ENCODE measurements at places on chromosomes 1 and 21.

- no peak for DNase-seq
Observed at GRCh38 chr1:50103615-50104081, 5.1 kb upstream of the ELAVL4 start.

DNA sequence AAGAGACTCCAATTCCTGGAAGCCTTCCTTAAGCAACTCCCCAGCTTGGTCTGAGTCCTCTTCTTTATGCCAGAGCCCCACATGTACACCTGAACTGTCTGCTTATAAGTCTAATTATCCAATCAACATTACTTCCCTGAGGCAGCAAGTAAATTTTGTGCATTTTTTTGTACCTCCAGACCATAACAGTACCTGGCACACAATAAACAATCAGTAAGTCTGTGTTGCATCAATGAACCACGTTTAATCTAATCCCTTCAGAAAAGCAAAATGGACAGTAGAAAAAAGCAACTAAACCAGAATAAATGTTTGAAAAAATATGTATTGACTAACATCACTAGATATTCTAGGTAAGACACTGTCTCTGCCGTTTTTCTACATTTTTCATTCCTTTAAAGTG is 20.5 kb downstream of the MRPL39 start:
- no peak for DNase-seq

GRCh38 chr1:68384872-68385411 is 64.8 kb downstream of the RPE65 start:
- DNase-seq = peak; percentile 65

DNA sequence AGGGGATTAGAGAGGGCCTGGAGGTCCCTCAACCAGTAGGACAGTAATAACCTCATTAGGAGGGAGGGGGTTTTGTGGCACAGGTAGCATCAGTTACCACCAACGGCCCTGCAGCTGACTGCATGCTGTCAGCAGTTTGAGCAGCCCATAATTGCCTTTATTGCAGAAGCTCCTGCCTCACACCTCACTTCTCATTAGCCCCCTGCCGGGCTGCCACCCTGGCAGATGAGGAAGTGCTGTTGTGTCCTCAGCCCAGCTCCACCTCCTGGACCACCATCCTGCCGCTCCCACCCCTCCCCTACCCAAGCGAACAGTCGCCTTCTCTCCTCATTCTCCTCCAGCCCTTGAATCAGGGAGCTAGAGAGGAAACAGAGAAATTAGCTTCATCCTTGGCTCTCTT is 237.4 kb downstream of the LMX1A start:
- no peak for DNase-seq

- no peak for DNase-seq
Observed at GRCh38 chr1:214338212-214338611, 57.3 kb downstream of the SMYD2 start.

- DNase-seq = no peak
Observed at GRCh38 chr1:21449906-21450305, 10.0 kb downstream of the NBPF3 start.

- no peak for DNase-seq
Observed at GRCh38 chr1:159851407-159851806, 11.1 kb downstream of the VSIG8 start.

DNA sequence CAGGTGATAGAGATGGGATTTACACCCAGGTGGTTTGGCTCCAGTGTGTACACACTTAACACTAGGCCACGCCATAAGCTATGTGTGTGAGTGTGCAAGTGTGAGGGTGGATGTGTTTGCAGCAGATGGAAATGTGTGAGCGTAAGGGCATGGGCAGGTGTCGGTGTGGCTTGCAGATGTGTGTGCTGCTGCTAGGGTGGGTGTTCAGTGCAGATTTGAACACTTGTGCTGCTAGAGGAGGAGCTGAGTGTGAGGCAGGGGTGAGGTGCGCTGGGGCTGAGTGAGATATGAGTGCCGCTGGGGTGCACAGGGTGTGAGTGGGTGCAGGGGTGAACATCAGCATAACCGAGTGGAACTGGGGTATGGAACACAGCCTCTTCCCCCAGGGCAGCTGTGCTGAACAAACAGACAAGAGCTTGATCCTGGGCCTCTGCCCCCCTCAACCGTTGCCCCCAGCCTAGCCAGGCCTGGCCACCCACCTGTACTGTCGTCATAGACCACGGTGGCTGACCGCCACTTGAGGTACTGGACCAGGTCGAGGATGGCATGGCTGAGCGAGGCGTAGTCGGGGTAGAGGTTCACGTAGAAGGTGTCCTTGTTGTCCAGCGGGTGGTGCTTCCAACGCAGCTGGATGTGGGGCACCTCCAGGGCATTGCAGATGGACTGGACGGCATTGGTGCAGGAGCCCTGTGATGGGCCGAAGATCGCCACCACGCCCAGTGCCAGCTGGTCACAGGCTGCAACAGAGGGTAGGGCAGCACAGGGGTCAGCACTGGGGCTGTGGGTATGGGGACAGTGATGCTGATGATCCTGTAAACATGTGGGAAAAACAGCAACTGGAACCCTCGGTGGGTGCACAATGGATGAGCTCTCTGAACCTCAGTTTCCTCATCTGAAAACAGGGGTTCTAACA is 153.9 kb downstream of the GRIK3 start:
- DNase-seq = no peak

DNA sequence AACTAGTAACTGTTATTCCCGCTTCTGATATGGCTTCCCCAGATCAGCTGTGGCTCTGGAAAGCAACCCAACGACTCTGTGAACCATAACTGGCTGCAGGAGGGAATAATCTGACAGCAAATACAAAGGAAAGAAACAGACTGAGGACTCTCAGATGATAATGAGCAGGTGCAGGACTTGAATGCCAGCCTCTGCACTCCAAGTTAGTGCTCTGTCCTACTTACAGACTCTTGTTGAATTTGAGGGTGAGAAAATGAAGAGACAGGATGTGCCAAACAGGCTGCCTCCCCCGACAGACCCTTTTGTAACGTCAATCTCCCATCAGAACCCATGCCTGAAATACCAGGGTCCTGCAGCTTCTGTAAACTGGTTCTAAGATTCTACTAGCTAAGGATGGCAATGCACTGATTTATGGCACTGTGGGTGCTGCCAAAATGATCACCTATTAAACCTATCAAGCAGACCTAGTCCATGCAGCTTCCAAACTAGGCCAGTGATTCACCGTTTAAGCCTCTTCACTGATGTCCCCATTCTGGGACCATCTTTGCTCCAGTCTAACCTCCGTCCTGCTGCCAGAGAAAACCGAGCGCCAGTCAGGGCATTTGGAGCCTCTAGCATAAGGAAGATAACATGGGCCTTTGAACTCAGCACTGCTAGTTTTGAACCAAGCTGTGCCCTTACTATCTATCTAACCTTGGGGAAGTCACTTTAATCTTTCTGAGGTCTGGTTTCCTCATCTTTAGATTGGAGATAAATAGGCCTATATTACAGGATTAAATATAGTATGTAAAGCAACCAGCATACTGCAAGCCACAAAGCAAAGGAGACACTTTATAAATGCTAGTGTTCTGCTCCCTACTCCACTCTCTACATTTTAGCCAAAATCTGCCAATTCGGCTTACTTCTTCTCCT is 4.8 kb downstream of the MKNK1 start:
- no peak for DNase-seq

DNA sequence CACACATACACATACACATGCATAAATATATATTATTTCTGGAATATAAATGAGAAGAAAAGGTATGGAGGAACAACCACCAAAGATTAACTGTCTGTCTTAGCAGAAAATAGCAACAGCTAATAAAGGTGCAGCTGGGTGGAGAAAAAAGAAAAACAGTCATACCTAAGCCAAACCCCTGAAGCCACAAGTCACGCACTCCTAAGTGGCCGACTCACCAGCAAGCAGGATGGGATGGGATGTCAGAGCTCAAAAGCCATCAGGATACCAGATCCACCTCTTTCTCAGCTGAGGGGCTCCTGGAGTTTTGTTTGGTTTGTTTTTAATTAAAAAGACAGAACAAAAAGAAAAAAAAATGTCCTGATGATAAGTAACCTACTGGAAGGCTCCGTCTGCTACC is 64.7 kb upstream of the HIVEP3 start:
- DNase-seq = no peak

GRCh38 chr1:109263597-109264378 is 14.4 kb downstream of the CELSR2 start:
- peak; percentile 93 for DNase-seq

DNA sequence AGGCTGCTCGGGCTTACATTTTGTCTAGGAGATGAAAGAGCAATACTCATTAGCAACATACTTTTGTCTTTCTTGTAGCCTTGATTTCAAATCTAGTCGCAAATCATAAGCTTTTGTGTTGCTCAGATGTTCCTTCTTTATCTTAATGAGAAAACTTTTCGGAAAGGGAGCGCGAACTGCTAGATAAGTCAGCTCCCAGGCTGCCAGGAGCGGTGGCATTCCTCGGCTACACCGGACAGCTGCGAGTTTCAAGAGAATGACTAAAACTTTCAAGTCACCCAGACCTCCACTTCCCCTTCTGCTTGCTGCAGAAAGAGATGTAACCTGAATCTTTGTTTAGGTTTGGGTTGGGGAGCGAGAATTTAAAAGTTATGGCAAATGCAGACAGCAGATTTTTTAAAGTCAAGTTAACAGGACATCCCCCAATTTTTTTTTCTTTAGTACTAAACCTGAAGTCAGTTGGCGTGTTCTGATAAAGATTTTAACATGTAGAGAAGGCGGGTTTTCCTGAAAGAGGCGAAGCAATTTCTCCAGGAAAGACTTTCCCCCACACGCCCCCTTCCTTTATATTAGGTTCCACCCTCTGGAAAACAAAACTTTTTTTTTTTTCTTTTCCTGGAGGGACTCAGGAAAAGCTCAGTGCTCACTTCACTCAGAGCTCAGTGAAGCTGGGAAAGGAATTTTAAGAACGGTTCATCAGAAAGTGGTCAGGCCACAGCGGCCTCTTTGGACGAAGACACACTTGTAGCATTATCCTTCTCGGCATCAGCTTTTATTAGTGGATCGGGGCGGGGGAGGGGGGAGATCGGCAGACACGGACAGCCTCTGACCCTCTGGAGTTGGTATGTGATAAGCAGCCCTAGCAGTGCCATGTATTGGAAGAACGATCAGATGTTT is at the start of gene LHX8:
TSS of gene LHX8 (plus strand) at position 639 of the 897 bp plus-strand sequence. CDS start 2,227 bp downstream, outside the sequence.
- DNase-seq = no peak

- DNase-seq = no peak
Observed at GRCh38 chr1:232951180-232951579, 769 bp downstream of the NTPCR start.

- DNase-seq = no peak
Observed at GRCh38 chr1:235549351-235550139, 45.3 kb upstream of the B3GALNT2 start.

GRCh38 chr1:201841265-201841912 is 12.4 kb downstream of the IPO9 start:
- DNase-seq = no peak

- peak; percentile 8 for DNase-seq
Observed at GRCh38 chr1:204697893-204698292, 12.4 kb upstream of the LRRN2 start.

- no peak for DNase-seq
Observed at GRCh38 chr1:90100566-90100965, 105.7 kb downstream of the ZNF326 start.

All from epithelial cell of prostate (primary cell).